ENCODE measurements at places on chromosomes 5 and 9. TPM values are rescaled to one million over a fixed set of nuclear protein-coding genes. Genes with fewer than 3 reads are reported as not detected.

The BARHL1 gene
- not detected for total RNA-seq

DNA sequence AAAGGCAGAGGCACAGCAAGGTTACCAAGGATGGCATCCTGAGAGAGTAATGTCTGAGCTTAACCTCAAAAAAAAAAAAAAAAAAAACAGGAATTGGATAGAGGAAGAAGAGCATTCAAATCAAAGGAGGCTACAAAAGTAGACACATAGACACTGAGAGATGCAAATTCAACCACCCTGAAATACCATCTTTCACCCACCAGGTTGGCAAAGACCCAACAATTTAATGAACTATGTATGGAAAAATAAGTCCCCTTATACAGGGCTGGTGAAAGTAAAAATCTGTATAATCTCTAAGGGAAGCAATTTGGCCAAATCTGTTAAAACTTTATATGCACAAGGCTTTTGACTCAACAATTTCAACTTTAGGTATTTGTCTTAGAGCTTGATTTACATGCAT lies 4.9 kb downstream of the NADK2 start:
- DNase-seq: no peak
- no peak overlapping the region for H3K27ac ChIP-seq
- H3K4me3 ChIP-seq: no peak overlapping the region

GRCh38 chr5:159240301-159240870 lies 22.7 kb upstream of the UBLCP1 start:
- H3K36me3 ChIP-seq: no peaks in the 10 kb centered on the region
- no peak overlapping the region for H3K4me3 ChIP-seq
- peaks cover 32% of the 10 kb centered on the region for H3K4me1 ChIP-seq
- DNase-seq: peak; percentile 86
- no peaks in the 10 kb centered on the region for H3K27me3 ChIP-seq

DNA sequence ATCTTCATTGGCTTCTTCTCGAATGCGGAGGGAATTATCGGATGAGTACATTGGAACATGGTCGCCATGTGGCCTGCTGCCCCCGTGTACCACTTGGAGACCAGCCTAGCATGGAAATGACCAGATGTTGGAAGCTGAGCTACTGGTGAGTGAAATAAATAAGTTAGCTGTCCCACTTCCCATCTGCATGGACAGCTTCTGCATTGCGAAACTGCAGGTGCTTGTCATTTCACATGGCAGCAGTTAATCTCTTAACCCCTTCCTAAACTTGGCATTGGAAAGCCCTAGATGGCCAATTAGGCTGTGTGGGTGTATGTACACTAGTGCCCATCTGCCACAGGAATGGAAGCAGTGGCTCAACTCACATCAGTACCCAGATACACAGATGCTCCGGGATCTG lies 246.6 kb upstream of the IL12B start:
- no peaks in the 10 kb centered on the region for H3K36me3 ChIP-seq
- DNase-seq: no peak
- no peak overlapping the region for H3K27ac ChIP-seq
- no peak overlapping the region for H3K4me3 ChIP-seq
- peaks cover 6% of the 10 kb centered on the region for H3K4me1 ChIP-seq
- H3K27me3 ChIP-seq: no peaks in the 10 kb centered on the region

The LPAR1 gene
- total RNA-seq: 0.47 TPM

- H3K4me1 ChIP-seq: peaks cover 10% of the 10 kb centered on the region
- DNase-seq: no peak
- H3K27me3 ChIP-seq: no peaks in the 10 kb centered on the region
- no peak overlapping the region for H3K4me3 ChIP-seq
Observed at GRCh38 chr5:20224046-20224445, 236.0 kb upstream of the CDH18 start.

- no peaks in the 10 kb centered on the region for H3K27me3 ChIP-seq
- H3K36me3 ChIP-seq: no peaks in the 10 kb centered on the region
- no peak overlapping the region for H3K4me3 ChIP-seq
- peaks cover 14% of the 10 kb centered on the region for H3K4me1 ChIP-seq
- no peak overlapping the region for H3K27ac ChIP-seq
Observed at GRCh38 chr5:144196612-144197011, 25.9 kb downstream of the KCTD16 start.

GRCh38 chr5:21826884-21827283 lies 1026.3 kb downstream of the CDH12 start:
- DNase-seq: no peak
- H3K4me1 ChIP-seq: peaks cover 6% of the 10 kb centered on the region
- no peak overlapping the region for H3K27ac ChIP-seq
- H3K27me3 ChIP-seq: no peaks in the 10 kb centered on the region
- H3K36me3 ChIP-seq: no peaks in the 10 kb centered on the region

The TMEM252 gene
- total RNA-seq: not detected

Measured in MCF 10A (cell line).